Stimulated activated CD8-positive, alpha-beta memory T cell treated with anti-CD3 and anti-CD28 coated beads, Interleukin-4, amount 100 ng/mL, for 1 hour (primary cell): ENCODE measurements at places on chromosomes 11 and 22.
A peak's percentile ranks its signal among the peaks of the same experiment; 100 is the strongest.

- DNase-seq, result peak; percentile 55
These were observed 4.1 kb downstream of the SUN2 start for GRCh38 chr22:38751422-38752346.

DNA sequence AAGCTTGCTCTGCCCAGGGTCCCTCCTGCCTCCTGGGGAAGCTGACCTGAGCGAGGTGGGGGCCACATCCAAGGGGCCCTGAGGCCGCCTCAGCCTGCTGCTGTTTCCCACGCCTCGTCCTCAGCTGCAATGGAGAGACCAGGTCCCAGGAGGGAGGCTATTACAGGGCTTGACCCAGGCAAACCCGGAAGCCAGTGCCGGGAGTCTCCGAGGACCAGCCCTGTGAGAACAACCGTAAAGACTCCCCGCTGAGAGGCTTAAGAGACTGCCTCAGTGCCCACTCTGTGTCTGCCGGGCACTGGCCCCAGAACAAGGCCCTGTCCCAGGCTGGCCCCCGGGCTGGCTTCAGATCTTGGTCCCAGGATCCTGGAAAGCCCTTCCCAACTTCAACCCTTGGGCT lies 124.3 kb upstream of the FGF3 start:
- no peak for DNase-seq

- no peak for DNase-seq
These were observed 45.8 kb upstream of the MMP7 start for GRCh38 chr11:102576350-102576749.

DNA sequence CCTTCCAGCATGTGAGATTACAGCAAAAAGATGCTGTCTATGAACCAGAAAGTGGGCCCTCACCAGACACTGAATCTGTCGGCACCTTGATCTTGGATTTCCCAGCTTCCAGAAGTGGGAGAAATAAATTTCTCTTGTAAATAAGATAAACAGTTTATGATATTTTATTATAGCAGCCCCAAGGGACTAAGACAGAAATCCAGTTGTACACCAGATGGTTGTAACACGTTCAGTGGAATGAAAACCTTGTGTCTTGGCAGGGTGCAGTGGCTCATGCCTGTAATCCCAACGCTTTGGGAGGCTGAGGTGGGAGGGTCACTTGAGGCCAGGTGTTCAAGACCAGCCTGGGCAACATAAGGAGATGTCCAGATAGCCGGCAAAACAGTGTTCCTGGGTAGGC lies 61.8 kb downstream of the MCHR1 start:
- DNase-seq, result no peak
